ENCODE measurements at places on chromosomes 4 and X.

- DNase-seq, result no peak
Observed at GRCh38 chrX:53421772-53422085, 725 bp downstream of the SMC1A start.

DNA sequence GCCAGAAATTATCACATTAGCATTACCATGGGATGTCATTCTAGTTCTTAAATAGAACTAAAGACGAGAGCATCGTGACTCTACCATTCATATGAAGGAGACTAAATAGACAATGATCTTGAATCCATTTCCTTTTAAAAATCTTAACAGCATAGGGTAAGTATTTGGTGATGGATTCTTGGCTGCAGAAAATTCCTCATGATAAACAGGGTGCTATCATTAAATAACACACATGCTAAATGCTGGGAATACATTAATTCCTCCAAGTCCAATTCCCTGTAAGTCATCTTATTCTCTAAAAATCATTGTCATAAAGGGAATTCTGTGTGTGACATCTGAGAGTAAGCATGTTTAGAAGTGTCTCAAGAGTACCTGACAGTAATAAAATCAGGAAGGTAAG lies 470.4 kb upstream of the MAGEB2 start:
- no peak for DNase-seq

- no peak for DNase-seq
Observed at GRCh38 chrX:16308773-16309172, 141.5 kb downstream of the MAGEB17 start.

GRCh38 chr4:6568689-6569332 lies 6.2 kb upstream of the MAN2B2 start:
- no peak for DNase-seq

- DNase-seq, result no peak
Observed at GRCh38 chr4:59455751-59456150, 1744.4 kb upstream of the ADGRL3 start.

GRCh38 chr4:113781439-113782040 lies 20.0 kb upstream of the CAMK2D start:
- no peak for DNase-seq

- DNase-seq, result no peak
Observed at GRCh38 chrX:3748052-3748559, 34.7 kb upstream of the PRKX start.

- DNase-seq, result no peak
Observed at GRCh38 chr4:84681486-84682274, 98.8 kb downstream of the CDS1 start.

DNA sequence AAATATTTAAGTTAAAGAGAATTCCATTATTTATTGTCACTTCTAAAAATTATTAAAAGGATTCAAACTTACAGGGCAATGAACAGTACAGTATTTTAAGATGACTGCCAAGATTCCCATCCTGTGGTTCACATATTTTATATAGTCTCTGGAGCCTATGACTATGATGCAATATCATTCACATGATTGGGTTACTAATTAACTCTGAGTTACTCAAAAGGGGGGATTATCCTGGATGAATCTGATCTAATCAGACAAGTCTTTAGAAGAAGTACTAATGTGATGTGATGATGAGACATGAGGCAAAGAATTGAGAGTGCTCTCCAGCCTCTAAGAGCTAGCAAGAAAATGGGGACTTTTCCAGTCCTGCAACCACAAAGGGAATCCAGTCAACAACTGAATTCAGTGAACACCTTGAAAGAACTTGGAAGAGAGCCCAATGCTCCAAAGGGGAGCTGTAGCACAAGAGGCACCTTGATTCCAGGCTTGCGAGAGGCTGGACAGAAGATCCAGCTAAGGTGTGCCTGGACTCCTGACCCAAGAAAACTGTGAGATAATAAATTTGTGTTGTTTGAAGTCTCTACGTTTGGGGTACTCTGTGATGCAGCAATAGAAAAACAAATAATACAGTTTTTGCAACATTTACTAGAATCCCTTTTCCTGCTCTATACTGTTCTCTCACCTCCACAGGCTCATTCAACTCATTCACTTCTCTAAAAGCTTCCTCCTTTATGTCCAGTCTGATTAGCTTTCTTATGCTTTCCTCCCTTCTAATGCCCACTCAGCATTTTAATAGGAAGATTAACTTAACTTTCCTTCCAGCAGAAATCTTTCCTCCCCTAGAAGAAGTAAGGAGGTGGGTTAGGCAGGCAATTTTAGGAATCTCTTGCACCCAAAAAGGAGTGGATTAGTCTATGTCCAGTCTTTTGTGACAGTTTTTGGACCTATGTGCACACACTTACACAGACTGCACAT lies 133.8 kb upstream of the LCORL start:
- no peak for DNase-seq

DNA sequence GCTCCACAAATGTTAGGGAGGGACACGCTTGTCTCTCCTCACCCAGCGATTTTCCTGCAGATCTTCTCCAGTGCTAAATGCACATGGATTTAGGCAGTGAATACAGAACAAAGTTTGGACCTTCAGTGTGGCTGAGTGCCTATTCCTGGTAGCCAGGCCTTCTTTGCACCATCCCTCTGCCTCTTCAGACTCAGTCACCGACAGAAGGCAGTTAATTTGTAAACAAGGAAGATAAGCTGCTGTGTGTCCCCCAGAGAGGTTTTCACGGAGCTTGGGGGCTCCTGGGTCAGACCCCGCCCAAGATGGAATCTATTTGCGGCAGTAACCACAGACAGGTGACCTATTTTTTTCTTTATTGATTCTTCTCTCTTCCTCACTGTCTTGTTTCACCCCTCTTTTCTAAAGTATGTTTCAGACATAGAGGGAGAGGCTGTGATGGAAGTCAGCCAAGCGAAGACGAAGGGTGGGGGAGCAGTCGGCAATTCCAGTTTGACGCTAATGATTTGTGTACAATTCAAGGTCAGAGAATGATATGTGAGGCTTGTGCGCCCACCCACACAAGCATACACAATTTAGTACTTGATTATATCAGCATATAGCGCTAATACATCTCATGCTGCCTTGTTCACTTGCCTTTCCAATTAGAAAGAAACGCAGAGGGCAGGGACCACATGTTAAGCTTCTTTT lies 200.8 kb downstream of the MGST2 start:
- no peak for DNase-seq
